Upper lobe of left lung (tissue), 6 donors: ENCODE measurements at places on chromosomes 3 and 15.

DNA sequence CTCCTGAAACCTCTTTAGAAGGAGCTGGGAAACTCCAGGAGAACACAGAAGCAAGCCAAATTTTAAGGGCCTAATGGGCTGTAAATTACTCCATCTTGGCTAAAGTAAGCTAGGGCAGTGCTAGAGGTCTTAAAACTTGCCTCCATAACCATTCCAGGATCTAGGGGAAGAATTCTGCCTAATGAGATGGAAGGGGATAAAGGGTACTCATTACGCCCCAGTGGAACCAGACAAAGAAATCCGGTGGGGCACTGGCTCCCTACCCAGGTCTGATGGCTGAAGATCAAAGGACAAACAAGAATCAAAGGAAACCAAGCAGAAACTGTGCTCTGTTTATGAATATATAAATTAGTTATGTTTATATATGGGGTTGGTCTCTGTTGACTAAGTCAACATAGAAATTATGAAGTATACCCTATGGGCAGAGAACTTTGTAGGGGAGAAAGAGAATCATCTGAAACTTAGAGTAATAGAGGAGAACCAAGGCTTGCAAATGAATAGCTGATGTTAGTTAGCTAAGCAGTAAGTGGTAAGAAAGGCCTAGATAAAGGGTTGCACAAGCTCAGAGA lies 57.8 kb downstream of the NCEH1 start:
- no peak for DNase-seq
- no peak overlapping the region for H3K27ac ChIP-seq
- no peaks in the 10 kb centered on the region for H3K36me3 ChIP-seq
- peaks cover 6% of the 10 kb centered on the region for H3K4me1 ChIP-seq
- no peaks in the 10 kb centered on the region for H3K27me3 ChIP-seq

DNA sequence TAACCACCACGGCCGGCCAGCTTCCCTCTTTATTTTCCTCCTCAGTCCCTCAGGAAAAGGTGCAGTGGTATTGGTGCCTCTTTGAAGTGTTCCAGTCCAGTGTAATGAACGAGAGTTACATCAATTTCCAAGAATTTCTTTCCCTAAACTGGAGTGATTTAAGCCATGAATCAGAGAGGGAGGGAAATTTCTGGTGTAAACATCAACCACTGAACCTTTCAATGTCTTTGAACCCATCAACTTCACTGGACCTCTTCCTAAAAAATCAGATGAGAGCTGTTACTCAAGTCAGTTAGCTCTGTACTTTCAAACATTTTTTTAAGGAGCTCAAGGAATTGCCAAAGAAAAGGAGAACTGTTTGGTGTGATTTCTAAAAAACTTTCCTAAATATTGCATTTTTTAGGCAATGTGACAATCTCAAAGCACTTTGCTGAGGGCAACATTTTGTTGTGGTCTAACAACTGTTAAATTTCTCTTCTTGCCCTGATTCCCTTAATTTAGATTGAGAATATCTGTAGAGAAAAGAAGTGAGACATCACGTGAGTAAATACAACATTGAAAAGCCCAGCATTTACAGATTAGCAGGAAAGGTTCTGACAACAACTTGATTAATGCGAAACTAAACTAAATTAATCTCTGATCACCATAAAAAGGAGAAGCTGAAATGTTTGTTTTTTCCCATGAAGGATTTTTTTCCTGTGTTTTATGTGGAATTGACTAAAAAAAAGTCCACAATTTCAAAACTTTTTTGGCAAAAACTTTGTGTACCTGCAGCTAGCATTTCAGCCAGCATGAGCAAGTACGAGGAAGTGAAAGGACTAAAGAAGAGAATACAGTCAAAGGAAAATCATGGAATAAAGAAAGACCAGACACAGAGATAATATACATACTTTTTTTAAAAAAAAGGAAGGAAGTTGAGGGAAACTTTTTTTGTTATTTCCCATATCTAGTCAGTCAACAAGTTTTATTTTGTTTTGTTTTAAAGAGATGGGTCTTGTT lies 9.1 kb upstream of the DAZL start:
- H3K27me3 ChIP-seq = no peaks in the 10 kb centered on the region
- H3K4me1 ChIP-seq = no peaks in the 10 kb centered on the region
- no peak overlapping the region for H3K4me3 ChIP-seq
- DNase-seq = no peak

- no peak for DNase-seq
- H3K36me3 ChIP-seq = no peaks in the 10 kb centered on the region
- H3K4me3 ChIP-seq = no peak overlapping the region
- H3K4me1 ChIP-seq = no peaks in the 10 kb centered on the region
Measured at GRCh38 chr15:66115568-66116206, 137.9 kb downstream of the MEGF11 start.

- no peaks in the 10 kb centered on the region for H3K36me3 ChIP-seq
- no peaks in the 10 kb centered on the region for H3K4me1 ChIP-seq
- H3K4me3 ChIP-seq = no peak overlapping the region
- no peak overlapping the region for H3K27ac ChIP-seq
Measured at GRCh38 chr3:17686613-17687012, 55.8 kb downstream of the TBC1D5 start.

GRCh38 chr3:152264378-152264777 lies 4.4 kb upstream of the MBNL1 start:
- H3K36me3 ChIP-seq = no peaks in the 10 kb centered on the region
- H3K4me1 ChIP-seq = peaks cover 32% of the 10 kb centered on the region
- DNase-seq = no peak
- H3K27ac ChIP-seq = no peak overlapping the region
